GM12891 (cell line): ENCODE measurements at places on chromosomes 11 and 22.

DNA sequence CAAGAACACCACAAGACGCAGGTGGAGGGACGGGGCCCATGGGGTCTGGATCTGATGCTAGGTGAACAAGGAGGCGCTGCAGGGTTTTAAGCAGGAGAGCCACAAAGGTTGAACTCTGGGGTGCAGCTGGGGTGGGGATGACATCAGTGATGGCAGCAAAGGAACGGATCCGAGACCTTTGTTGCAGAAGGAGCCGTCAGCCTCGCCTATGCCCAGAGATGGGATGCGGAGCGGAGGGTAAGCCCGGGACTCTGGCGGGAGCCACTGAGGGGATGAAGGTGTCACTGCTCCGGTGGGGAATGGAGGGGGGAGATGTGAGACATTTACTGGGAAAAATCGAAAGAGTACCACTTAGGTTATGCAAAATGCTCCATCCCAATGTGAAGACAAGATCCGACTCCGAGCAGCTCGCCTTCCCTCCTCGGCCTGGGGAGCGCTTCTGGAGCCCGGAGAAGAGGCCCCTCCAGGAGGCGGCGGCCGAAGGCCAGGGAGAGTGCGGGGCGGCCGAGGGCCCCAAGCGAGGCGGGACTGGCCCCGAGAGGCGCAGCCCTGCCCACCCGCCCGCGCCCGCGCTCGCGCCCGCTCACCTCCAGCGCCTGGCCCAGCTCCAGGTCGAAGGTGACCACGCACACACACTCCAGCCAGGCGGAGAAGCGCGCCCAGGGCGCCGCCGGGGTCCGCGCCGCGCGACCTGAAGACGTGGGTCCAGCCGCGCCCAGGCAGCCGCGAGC is 422 bp downstream of the DENND6B start:
- no peak for DNase-seq

GRCh38 chr11:65501472-65502273 is 2.8 kb downstream of the MALAT1 start:
- DNase-seq = no peak

GRCh38 chr11:44771841-44772240 is 45.1 kb downstream of the TSPAN18 start:
- no peak for DNase-seq

GRCh38 chr22:38267086-38267485 is 5.7 kb downstream of the TMEM184B start:
- no peak for DNase-seq
